ENCODE measurements at places on chromosomes 1 and 21.
A peak's percentile ranks its signal among the peaks of the same experiment; 100 is the strongest.

GRCh38 chr1:84899969-84900368 is 7.0 kb upstream of the LPAR3 start:
- DNase-seq = no peak

GRCh38 chr1:185363205-185363604 is 46.2 kb upstream of the IVNS1ABP start:
- DNase-seq = no peak

GRCh38 chr21:43832158-43832550 is 32.9 kb upstream of the AGPAT3 start:
- DNase-seq = no peak

DNA sequence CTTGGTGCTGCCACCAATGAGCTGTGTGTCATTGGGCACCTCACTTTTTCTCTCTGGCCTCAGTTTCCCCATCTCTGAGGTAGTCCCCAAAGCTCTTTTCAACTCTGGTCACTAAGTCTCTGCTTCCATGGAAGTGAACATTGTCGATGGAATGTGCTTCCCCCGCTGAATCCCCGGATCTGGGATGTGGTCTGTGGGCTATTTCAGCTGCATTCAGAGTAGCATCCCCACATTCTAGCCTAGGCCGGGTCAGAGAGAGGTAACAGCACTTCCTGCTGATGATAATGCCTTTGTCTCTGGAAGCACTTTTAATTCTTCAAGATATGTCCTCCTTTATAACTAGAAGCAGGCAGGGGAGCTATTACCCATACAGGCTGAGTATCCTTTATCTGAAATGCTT is 29.8 kb downstream of the RASSF5 start:
- no peak for DNase-seq

- peak; percentile 14 for DNase-seq
These were observed 64.6 kb upstream of the FMN2 start for GRCh38 chr1:240027059-240027462.

DNA sequence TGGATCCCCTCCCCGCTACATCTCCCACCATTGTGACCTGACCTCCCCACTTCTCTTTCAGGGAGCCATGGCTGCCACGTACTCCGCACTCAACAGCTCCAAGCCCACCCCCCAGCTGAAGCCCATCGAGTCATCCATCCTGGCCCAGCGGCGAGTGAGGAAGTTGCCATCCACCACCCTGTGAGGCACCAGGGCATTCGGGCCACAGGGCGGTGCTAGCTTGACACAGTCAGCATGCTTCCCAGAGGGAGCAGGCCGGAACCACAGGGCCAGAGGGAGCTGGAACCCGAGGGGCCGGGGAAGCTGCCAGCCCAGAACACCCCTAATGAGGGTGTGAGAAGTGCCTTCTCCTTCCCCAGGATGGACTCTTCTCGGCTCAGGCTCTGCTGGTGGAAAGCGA is 44.5 kb downstream of the RPS6KA1 start:
- DNase-seq = no peak

DNA sequence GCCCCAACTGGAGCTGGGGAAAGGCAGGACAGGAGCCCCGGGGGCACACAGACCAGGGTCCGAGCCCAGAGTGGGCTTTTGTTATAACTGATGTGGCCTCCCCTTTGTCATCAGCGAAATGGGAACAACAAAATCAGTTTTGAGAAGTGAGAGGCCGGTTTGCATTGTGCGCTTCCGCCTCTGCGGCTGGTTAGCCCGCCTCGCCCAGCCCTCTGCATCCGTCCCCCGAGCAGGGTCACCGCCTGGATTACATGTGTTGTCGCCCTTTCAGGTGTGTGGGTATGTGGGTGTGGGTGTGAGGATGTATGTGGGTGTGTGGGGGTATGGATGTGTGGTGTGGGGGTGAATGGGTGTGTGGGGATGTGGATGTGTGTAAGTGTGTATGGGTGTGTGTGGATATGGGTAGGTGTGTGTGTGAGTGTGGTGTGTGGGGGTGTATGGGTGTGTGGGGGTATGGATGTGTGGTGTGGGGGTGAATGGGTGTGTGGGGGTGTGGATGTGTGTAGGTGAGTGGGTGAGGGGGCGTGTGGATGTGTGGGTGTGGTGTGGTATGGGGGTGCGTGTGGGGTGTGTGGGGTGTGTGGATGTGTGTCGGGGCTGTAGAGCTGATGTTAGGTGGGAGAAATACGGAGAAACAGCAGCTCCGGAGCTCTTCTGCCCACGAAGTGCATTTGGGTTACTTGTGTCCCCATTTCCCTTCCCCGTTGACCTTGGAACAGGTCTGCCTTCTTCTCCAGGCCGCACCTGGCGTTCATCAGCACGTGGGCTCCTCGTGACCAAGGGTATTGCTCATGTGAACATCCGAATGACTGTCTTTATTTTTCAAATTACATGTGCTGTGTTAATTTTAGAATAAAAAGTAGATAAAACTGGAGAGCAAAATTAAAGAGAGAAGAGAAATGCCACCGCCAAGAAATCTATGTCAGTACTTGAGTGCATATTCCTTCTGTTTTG is 67.6 kb downstream of the FHAD1 start:
- no peak for DNase-seq

DNA sequence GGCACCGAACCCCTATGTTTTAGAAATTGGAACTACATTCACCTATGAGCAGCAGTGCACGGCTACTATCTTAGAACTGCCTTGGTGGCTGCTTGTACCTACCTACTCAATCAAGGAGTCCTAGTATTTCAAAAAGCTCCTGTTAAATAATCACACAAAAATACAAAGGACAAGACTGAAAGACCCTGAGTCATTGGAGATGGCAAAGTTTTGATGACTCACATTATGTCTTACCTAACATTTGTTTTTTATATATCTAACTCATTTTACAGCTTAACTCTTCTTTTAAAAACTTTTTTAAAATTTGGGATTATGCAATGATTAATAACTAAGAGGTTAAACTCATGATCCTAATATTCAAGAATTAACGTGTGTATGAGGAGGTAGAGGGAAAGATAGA is 1206.0 kb upstream of the TMPRSS15 start:
- no peak for DNase-seq

- DNase-seq = no peak
These were observed 557.2 kb upstream of the BEND5 start for GRCh38 chr1:49333906-49334305.

DNA sequence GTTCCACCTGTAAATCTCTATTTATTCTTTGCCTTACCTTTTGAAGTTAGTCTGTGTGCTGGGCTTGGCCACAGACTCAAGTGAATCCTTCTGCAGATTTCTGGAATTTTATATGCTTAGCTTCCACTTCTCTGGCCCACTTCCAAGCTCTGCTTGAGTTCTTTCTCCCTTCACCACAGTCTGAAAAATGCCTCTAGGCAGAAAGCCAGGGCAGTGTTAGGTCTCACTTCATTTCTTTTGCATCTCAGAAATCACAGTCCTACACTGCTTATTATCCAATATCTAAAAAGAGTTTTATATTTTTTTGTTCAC is 48.9 kb downstream of the INKA2 start:
- peak; percentile 80 for DNase-seq

GRCh38 chr1:12409681-12410080 is 179.9 kb downstream of the VPS13D start:
- DNase-seq = no peak

DNA sequence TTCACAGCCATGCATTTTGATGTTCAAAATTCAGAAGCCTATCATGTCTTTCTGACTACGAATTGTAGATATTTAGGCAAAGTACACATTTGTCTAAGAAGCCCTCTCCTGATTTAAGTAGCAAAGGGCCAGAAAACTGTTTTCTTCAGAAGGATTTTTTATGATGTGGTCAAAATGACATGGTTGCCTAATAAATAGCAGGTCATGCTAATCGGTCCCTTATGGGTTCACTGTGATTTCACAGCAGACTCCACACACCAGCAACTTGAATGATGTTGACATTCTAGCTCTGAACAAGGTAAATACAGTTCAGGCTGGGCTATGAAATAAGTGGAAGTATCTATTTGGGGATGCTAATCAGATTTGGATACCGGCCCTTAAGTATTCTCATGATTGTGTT is 178.7 kb upstream of the DPYD start:
- peak; percentile 38 for DNase-seq

DNA sequence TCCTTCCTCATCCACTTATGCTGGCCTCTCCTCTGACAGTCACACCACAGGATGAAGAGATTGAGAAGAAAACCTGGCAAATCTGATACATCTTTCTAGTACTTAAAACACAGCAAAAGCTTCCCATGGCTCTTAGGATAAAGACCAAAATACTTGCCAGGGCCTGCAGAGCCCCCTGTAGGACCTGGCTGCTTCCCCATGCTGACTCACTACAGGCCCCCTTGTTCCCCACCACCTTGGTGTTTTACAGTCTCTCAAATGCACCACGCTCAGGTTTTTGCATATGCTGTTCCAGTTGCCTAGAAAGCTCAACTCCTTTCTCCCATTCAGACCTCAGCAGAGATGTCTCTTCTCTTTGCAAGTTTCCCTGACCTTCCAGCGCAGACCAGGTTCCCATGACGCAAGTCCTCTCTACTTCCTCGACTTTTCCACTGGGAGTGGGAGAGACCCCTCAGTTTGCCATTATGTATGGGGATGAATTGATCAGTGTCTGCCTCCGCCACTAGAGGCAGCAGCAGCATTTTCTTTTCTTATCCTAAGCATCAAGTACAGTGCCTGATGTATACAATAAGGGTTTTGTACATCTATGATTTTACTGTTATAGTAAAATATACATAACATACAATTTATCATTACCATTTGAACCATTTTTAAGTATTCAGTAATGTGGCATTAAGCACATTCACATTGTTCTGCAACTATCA is 113.8 kb upstream of the C8B start:
- no peak for DNase-seq

GRCh38 chr1:218426343-218426657 is 81.2 kb downstream of the TGFB2 start:
- DNase-seq = peak; percentile 73

GRCh38 chr1:17609529-17609928 is 70.0 kb downstream of the ARHGEF10L start:
- no peak for DNase-seq

- no peak for DNase-seq
These were observed 281.0 kb upstream of the DEPDC1 start for GRCh38 chr1:68777851-68778250.

DNA sequence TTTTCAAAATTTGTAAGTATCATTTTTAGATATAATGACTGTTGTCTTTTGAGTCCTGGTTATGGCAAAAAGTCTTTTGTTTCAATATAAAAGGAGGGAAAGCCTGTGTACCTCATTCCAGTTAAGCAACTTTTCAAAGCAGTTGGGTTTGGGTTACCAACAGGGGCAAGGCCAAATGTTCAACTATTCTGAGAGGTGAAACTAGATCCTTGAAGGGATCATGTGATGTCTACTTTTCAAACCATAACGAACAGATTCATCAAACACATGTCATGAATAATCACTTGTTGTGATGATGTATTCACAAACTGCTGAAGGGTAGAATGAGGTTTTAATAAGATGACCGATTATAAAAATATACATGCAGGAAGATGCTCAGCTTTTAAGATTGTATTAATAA is 171.3 kb downstream of the HHAT start:
- no peak for DNase-seq

- DNase-seq = no peak
These were observed 2.4 kb upstream of the C8B start for GRCh38 chr1:56967900-56968832.

- no peak for DNase-seq
These were observed 176.5 kb downstream of the VAV3 start for GRCh38 chr1:107788206-107789202.

DNA sequence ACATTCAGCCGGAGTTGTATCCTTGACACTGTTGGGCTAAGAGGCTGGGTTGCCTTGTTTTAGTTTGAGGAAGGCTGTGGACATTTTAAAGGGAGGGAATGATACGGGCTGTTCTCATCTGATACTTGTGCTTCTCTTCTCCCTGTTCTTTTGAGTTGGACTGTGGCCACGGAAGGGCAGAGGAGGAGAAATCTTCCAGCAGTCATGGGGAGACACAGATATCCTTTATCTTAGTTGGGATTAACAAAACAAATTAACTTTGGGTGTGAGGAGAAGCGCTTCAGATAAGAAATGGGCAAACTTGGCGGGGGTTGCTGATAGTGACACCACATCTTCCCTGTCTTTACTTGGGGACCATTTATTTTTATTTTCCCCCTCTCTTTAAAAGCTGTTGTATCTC is 138.8 kb downstream of the ROR1 start:
- DNase-seq = no peak

DNA sequence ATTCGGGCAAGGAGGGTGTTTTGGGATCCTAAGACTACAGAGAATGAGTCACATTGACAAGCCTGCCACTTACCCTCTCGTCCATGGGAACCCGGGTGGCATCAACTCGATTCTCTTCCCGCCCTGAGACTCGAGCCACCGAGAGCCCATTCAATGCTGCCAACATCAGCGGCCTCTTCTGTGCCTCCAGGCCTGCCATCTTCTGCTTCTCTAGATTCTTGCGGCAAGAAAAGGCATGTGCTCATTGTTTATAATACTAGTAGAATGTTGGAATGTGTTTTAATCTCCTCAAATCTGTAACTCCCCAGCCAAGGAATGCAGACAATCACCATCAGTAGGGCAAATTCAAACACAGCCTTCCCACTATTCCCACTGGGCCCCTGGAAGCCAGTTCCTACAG is 96.9 kb downstream of the SMYD2 start:
- DNase-seq = no peak
